ENCODE measurements at places on chromosomes 16 and 17.

- peak; percentile 69 for DNase-seq
Observed at GRCh38 chr17:39235555-39236449, 10.1 kb upstream of the STAC2 start.

DNA sequence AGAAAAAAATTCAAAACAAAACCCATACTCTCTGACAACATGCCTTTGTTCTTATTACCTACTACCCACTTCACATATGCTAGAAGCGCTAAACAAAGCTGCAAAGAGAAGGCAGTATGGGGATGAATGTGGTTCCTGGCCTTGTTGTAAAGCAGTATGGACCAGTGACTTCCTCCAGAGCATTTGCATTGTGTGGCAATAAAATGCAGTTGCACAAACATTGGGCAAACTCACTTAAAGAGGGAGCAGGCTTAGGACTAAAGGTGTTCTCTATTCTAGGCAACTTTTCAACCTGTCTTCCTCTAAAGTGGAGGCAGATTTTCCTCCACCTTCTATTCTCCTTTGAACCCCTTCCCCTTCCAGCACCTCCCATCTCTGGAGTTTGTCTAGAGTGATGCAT, 17.1 kb downstream of the TMIGD1 start:
- DNase-seq, result no peak

DNA sequence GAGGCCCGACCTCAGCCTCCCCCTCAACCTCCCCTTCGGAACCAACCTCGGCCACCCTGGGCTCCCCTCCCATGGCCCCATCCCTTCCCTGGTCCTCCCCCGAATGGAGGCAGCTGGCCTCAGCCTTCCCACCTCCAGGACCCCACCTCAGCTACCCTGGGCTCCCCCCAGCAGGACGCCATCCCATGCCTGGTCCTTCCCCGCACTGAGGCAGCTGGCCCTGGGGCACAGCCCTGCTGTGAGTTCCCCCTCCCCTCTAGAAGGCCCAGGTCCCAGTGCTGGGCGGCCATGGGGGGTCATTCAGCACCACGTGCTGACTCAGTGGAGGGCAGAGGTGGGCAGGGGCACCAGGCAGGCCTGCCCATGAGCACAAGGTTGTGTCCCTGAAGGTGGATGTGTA, 28.9 kb upstream of the PVALEF start:
- DNase-seq, result no peak

DNA sequence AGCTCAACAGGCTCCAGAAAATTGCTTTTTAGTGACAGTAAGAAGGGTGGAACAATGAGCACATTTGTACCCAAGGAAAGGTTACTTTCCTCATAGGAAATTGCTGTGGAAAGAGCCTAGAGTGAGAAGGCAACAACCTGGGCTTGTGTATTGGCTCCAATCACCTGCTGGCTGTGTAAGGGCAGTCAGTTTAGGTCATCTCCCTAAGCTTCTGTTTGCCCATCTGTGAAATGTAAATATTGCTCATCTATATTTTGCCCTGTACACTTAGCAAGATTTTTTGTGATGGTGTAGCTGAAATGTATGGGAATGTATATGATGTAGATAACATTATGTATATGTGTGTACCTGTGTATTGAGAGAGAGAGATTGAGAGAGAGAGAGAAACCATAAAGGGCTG, 225.2 kb upstream of the MPHOSPH6 start:
- no peak for DNase-seq

DNA sequence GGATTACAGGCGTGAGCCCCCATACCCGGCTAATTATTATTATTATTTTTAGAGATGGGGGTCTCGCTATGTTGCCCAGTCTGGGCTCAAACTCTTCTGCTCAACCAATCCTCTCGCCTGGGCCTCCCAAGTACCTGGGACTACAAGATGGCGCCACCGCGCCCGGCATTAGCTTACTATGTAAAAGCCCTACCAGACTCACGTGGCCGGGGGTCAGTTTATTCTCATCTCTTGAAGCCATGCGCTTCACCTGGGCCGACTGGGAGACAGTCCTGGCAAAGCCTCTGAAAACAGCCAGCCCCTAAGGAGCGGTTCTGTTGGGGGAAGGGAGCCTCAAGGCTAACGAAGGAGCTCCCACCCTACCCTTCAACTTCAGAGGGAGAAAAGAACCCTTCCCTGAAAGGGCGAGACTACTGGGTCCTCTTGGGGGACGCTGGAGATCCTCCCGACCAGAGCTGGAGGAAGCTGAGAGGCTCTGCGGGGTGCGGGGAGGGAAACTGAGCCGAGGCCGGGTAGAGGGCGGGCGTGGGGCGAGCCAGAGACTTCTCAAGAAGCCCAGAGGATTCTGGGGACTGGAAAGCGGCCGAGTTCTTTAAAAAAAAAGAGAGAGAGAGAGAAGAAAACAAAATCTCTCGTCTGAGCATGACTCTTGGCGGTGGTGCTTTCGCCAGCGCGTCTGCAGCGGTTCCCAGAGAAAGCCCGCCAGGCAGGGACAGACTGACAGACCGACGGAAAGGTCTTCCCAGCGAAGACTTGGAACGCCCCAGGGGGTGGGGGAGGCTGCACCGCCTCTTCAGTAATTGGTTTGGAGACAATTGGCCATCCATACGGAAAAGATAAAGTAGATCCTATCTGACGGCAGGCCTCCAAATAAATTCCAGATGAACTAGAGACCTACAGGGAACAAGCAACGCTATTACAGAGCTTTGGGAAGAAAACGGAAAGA, 5.6 kb upstream of the TUBG2 start:
- no peak for DNase-seq

DNA sequence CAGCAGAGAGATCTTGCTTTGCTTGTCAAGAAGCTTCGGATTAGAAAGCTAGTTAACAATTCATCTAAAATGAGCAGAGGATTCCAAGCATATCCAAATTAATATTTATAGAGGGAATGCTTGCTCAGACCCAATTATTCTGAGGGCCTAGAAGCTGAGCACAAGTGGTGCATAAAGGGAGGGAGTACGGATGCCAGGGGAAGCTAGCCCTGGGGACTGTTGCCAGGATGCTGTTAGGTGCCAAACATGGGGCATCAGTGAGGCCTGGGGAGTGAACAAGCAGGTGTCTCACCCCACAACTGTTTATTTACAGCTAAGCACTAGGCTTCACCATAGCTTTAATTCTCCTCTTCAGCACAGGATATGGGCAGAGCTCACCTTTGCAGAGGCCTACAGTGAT, 684.1 kb upstream of the C16orf82 start:
- no peak for DNase-seq

DNA sequence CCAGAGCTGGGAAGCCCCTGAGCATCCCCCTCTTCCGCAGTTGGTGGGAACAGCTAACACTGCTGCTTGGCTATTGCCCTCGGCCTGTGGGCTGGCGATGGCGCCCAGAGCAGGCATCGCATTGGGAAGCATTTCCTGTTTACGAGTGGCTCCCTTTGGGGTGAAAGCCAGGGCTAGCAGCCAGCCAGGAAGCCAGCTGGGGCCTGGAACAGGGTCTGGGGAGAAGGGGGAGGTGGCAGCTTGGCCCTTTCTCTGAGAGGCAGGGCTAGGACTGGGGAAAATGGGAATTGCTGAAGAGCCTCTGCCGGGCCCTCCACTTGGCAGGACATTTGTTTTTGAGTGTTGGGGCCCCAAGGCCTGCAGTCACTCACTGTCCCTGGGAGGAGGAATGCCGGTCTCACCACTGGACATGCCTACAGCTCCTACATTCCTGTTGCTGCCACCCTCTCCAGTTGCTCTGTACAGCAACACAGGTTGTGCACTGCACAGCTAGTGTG, 2.4 kb upstream of the MTSS2 start:
- no peak for DNase-seq

DNA sequence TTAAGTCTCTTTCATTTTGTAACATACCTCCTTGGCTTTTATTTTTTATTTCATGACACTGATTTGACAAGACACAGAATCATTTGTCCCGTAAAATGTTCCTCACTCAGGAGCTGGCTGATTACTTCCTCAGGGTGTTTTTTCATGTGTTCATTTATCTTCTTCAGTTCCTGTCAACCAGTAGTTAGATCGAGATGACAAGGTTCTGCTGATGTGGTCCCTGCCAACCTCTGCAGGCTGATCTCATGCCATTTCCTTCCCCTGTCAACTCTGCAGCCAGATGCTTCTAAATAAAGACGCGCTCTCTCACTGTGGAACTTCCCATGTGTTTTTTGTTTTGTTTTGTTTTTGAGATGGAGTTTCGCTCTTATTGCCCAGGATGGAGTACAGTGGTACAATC, 8.1 kb upstream of the CXCL16 start:
- no peak for DNase-seq

DNA sequence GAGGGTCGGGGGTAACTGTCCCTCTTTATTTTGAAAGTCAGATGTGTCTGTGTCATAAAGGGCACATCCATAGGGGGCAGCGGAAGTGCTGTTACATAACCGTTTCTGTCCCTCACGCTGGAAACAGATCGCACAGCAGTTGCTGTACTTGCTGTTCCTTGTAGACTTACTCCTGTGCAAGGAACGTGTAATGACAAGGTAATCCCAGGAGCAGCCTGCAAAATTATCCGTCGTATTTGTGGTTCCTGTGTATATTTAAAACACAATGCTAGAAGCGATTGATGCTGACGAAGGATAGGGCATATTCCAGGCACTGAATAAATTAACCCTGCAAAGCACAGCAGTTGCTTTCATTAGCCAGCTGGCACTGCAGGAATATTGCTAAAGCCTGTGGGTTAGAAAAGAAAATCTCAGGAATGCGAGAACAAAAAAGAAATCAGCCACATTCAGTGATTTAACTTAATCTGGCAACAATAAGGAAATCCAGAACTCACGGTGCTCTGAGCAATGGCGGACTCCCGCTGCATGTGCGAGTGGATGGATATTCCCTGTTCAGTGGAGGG, 76.2 kb downstream of the SPECC1 start:
- no peak for DNase-seq

GRCh38 chr17:78785663-78786057, 3.6 kb upstream of the CYTH1 start:
- DNase-seq, result no peak

DNA sequence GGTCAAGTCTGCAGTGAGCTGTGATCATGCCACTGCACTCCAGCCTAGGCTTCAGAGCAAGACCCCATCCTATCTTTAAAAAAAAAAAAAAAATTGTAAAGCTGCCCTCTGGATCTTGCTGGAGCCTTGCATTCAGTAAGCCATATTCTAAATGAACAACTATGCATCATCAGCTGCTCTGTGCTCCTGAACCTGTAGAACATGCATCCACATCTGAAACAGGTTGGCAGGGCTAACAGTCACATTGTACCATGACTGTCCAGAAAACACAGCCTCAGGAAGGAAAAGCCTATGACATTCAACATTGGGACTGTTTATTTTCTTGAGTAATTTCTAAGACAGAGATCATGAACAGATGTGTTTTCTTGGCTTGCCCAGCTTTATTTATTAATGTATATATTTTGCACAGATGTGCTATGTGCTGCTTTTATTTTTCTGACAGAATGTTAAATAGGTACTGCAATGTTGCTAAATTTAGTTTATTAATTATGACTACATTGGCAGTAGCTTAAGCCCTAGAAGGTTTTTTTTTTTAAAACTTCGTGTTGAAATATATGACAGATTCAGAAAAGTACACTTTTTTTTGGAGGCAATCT, 19.8 kb downstream of the ACSF2 start:
- DNase-seq, result no peak

DNA sequence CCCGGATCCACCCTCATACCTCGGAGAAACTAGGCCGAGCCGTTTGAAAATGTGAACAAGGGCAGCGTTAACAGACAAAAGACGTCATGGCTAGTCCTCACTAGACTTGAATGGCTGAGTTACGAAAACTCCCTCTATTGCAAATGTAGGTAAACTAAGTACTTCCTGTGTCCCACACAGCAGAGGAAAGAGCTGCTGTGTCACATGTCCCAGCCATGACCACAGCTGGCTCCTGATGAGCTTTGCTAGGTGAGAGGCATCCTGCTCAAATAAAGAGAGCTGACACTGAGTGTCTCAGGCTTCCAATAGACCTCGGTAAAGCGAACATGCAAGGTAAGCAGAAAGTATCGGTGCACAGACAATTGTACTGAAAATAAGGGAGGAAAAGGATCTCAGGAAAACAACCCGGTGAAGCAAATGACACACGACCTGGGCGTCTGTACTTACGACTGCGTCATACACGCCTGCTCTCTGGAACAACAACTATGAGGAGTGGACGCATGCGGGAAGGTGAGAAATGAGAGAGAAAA, 26.0 kb downstream of the TMEM204 start:
- DNase-seq, result peak; percentile 32

DNA sequence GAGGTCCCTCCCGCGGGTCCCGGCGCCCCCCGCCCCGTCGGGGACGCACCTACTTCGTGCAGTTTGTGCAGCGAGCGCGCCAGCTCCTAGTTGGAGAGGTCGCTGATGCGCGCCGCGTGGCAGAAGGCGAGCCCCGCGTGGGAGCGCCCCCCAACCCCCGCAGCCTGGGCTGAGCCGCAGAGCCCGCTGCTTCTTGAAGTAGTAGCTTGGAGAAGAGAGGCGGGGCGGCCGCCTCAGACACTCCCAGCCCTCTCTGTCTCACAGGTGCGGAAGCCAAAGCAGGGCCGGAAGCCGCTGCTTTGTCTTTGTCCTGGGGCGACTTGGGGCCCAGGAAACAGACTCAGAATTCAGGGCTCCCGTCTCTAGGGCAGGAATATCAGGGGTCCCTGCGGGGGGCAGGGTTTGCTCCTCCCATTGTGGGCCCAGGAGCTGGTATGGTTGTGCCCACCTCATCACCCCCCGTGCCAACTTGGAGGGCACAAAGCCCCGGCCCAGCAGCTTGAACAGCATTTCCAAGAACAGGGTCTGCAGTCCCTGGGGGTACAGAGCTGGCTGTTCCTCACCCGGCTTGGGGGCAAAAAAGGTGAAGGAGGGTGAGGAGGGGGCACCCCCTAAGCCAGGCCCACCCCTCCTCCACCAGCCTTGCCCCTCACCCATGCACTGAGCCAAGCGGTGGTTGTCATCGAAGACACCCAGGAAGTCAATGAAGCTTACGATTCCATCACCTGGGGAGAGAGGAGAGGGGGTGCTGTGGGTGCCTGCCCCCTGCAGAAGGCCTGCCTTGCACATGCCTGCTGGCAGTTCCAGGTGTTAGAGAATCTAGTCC, 13.5 kb downstream of the SPATA32 start:
- DNase-seq, result peak; percentile 82

DNA sequence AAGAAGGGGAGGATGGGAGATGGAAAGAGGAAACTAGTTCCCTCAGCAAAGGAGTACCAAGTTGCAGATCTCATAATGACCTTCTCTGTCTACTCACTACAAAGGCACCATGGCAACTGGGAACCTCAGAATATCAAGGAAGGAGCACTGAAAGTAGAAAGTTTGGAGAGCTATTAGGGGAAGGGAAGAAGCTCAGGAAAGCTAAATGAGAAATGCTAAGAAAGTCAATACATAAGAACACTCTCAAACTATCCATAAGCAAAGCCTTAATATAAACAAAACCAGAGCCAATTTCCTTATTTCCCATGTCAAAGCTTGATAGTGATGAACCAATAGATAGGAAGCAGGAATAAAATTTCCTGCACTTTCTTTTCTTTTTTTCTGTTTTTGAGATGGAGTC, 57.9 kb upstream of the C17orf78 start:
- no peak for DNase-seq

- peak; percentile 30 for DNase-seq
Observed at GRCh38 chr16:67246756-67247191, 507 bp downstream of the FHOD1 start.

- DNase-seq, result no peak
Observed at GRCh38 chr16:59030923-59031485, 296.9 kb upstream of the GOT2 start.

GRCh38 chr16:52446080-52446479, 100.9 kb downstream of the TOX3 start:
- no peak for DNase-seq

Measured in CD4-positive, alpha-beta T cell (primary cell).